ENCODE measurements at places on chromosomes 2 and 18. TPM values are rescaled to one million over a fixed set of nuclear protein-coding genes. Genes with fewer than 3 reads are reported as not detected.

Gene ABCB11
- not detected for total RNA-seq

Gene DYSF
- total RNA-seq = 7.3 TPM

Gene OTOS
- not detected for total RNA-seq

Gene TMEFF2
- total RNA-seq = not detected

- no peak for DNase-seq
- H3K36me3 ChIP-seq = no peaks in the 10 kb centered on the region
- H3K4me3 ChIP-seq = no peak overlapping the region
- no peak overlapping the region for H3K27ac ChIP-seq
- no peaks in the 10 kb centered on the region for H3K27me3 ChIP-seq
Measured at GRCh38 chr2:118495290-118495689, 352.2 kb downstream of the EN1 start.

DNA sequence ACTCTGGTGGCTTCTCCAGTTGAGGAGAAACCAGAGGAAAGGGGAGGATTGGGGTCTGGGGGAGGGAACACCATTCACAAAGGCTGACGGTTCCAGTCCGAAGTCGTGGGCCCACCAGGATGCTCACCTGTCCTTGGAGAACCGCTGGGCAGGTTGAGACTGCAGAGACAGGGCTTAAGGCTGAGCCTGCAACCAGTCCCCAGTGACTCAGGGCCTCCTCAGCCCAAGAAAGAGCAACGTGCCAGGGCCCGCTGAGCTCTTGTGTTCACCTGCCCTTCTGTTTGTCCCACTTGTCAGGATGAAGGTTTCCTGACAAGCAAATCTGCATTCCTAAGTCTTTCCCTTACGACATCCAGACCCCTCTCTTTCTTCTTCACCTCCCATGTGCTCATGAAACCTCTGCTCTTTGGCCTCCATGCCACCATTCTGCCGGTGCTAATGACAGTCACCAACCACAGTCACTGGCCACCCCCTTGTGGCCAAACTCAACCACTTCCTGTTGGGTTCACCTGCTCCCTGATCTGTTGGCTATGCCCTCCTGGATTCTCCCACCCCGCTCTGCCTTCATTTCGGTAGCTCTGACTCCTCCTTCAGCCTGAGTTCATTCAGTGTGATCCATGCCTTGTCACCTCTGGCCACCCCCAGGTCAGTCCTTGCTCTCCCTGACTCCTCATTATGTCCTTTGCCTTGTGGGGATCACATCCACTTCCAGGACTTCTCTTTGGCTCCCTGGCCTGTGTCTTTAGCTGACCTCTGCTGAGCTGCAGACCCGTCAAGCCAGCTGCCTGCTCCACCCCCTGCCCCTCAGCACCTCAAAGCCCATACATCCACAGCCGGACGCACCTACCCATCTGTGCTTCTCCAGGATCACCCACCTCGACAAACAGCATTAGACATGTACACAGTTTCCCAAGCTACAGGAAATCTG is 17.6 kb downstream of the EMX1 start:
- H3K4me1 ChIP-seq = peaks cover 16% of the 10 kb centered on the region
- H3K36me3 ChIP-seq = no peaks in the 10 kb centered on the region
- peaks cover 13% of the 10 kb centered on the region for H3K27me3 ChIP-seq
- DNase-seq = no peak
- H3K4me3 ChIP-seq = no peak overlapping the region

DNA sequence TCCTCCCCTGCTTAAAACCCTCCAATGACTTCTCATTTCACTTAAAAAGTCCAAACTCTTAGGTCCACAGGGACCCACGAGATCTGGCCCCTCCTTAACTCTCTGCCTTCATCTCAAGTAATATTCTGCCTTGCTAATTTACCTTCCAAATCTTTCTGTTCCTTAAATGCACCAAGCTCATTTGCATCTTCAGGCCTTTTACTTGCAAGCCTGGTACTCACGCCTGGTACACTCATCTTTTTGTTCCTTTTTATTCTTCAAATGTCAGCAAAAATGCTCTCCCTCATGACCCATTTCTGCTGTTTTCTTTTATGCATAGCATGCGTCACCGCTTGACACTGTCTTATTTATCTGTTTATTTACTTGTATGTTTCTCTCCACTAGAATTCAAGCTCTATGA is 2.7 kb upstream of the WIPF1 start:
- no peak overlapping the region for H3K4me3 ChIP-seq
- no peaks in the 10 kb centered on the region for H3K27me3 ChIP-seq
- H3K27ac ChIP-seq = peak overlapping the region; percentile 95
- no peak for DNase-seq
- H3K4me1 ChIP-seq = peaks cover 69% of the 10 kb centered on the region

DNA sequence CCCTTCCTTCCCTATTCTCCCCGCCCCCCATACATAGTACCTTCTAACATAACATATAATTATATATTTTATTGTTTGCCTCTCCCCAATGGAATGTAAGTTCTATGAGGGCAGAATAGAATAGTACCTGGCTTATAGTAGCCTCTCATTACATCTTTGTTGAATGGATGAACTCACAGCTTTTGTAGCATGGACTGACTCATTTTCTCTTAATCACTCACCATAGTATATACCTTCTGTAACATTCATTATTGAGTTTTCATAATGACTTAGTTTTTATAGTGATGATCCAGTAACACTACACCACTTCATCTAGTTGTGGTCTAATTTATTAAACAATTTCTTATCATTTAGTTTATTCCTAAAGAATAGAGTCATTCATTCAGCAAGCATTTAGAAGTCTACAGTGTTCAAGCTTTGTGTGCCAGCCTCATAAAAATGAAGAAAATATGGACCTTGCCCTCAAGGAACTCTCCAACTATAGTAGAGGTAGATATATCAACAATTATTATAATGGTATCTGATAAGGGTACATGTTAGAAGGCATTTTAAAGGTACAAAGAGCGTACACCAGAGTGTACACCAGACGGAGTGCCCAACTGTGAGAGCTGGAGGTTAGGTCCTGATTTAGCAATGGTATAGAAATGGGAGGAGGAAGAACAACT is 31.1 kb downstream of the NCOA1 start:
- no peaks in the 10 kb centered on the region for H3K27me3 ChIP-seq
- DNase-seq = no peak
- H3K36me3 ChIP-seq = peaks cover 10% of the 10 kb centered on the region
- peak overlapping the region; percentile 62 for H3K27ac ChIP-seq
- H3K4me3 ChIP-seq = no peak overlapping the region

DNA sequence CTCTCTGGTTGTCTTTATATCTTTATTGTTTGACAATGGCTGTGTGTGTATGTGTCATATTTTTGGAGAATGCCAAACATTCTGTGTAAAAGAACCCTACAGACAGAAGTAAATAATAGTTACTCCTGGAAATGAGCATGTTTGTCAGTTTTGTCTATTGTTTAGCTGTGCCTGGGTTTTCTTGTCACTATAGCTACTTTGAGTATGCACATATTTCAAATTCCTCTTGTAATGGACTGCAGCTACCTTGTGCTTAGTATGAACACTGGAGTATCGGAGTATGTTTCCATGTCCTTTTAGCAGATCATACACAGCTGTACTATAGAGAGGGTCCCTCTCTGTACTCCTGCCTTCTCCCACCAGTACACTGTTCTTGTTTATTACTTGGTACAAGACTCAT is 58.0 kb upstream of the DOCK10 start:
- H3K27ac ChIP-seq = no peak overlapping the region
- no peaks in the 10 kb centered on the region for H3K27me3 ChIP-seq
- no peaks in the 10 kb centered on the region for H3K36me3 ChIP-seq
- H3K4me1 ChIP-seq = no peaks in the 10 kb centered on the region
- no peak for DNase-seq

- no peak for DNase-seq
- H3K36me3 ChIP-seq = no peaks in the 10 kb centered on the region
- H3K27me3 ChIP-seq = no peaks in the 10 kb centered on the region
- no peak overlapping the region for H3K27ac ChIP-seq
Measured at GRCh38 chr2:215216806-215217205, 78.4 kb upstream of the ABCA12 start.

DNA sequence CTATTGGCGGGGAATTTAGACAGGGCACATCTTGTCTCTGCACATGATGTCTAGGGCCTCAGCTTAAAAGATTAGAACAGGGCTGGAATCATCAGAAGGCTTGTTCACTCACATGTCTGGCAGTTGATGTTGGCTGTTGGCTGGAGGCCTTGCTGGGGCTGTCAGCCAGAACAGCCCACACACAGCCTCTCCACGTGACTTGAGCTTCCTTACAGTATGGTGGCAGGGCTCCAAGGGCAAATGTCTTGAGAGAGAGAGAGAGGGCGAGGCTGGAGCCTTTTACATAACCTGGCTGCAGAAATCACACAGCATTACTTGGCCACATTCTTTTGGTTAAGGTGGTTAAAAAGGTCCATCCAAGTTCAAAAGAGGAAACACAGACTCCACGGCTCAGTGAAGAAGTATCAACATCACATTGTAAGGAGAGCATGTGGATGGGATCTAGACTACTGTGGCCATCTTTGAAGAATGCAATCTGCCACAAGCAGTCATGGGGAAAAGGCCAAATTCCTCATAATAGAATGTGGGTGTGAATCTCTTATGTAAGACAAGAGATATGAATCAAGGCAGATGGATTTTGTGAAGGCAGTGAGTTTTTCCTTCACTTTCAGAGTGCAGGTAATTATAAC is 30.4 kb downstream of the SRSF7 start:
- peaks cover 51% of the 10 kb centered on the region for H3K4me1 ChIP-seq
- no peak overlapping the region for H3K4me3 ChIP-seq
- DNase-seq = no peak
- peak overlapping the region; percentile 63 for H3K27ac ChIP-seq

DNA sequence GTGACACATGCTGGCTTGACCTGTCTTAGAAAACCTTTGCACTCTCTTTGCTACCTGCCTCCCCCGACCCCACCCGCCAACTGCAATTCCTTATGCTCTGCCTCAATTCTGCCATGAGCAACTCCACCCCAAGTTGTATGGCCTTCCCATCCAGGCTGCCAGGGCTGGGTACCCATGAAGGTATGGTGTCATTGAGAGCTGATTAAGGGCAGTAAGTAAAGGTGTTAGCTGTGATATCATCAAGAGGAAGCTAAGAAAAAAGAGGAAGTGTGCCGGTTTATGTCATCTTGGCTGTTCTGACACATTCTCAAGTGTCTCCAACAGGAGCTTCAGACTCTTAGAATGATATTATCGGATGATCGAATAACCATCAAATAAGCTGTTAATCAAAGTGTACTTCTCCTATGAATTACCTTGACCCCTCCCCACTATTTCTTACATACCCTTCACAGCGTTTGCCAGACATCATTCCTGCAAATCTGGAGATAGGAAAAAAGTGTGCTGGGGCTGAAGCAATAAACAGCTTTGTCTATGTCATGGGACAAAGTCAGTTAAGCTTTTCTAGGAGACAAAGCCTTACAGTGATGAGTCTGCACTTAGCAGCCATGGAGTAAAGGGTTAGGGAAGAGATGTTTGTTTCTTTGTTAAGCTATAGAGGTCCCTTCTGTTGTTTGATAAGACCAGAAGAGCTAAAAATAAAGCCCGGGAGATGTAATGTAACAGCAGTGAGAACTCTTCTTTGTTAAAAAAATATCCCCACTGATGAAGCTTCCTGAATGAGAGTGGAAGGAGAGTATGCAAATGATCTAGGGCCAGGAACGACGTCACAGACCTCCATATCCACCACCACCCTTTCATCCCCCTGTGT is 40.4 kb upstream of the SMAD2 start:
- H3K4me3 ChIP-seq = no peak overlapping the region
- H3K4me1 ChIP-seq = no peaks in the 10 kb centered on the region
- H3K27me3 ChIP-seq = peaks cover 25% of the 10 kb centered on the region
- no peak for DNase-seq
- no peak overlapping the region for H3K27ac ChIP-seq
- H3K36me3 ChIP-seq = no peaks in the 10 kb centered on the region

DNA sequence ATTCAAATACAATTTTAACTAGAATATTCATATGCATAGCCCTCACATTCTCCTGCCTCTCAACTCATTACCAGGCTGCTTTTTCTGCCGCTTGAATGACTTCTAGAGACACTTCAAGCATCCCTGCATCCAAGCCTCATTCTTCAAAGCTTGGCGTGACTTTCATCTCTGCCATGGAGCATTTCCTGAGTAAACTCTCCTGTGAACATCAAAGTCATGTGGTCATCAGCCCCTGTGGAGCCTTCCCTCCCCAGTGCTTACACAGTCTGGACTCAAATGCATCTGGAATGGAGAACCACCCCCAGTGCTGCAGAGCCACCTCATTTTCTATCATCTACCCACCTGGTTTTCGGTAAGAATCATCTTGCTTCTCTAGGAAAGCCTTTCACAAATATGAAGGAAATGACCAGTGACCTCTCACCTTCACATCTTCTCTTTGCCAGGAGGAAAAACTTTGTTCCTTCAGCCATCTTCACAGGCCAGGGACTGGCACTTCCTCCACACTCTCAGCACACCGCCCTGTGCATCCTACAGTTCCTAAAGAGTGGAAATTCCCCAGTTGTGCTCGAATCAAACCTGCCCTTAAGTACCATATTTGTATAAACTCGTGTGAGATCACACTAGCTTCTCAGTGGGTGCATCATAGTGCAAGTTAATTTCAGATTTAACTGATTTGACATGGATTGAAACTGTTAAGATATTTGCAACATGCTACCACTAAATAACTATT is 116.4 kb downstream of the COL6A3 start:
- no peak for DNase-seq
- no peaks in the 10 kb centered on the region for H3K4me1 ChIP-seq
- H3K36me3 ChIP-seq = no peaks in the 10 kb centered on the region
- H3K27ac ChIP-seq = no peak overlapping the region

DNA sequence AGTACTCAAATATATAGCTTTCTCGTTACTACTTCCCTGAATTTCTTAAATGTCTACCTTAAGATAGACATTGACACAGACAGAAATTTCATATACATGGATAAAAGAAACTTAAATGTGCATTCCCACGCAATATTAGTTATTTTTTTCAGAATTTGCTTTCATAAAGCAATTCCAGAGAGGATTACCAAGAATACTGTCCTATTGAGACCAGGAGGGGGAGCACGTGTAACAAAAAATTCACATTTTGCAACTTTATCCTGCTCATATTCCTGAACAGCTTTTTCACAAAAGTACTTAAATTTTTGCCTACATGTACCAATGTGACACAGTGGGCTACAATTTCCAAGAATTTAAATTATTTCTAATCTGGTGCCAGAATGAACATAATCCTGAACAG is 30.7 kb upstream of the ERCC3 start:
- no peak overlapping the region for H3K27ac ChIP-seq
- H3K36me3 ChIP-seq = peaks cover 34% of the 10 kb centered on the region
- no peaks in the 10 kb centered on the region for H3K27me3 ChIP-seq
- no peak for DNase-seq
- no peaks in the 10 kb centered on the region for H3K4me1 ChIP-seq

- H3K4me1 ChIP-seq = no peaks in the 10 kb centered on the region
- DNase-seq = no peak
- no peak overlapping the region for H3K4me3 ChIP-seq
Measured at GRCh38 chr2:59622599-59623308, 930.7 kb downstream of the BCL11A start.

- no peaks in the 10 kb centered on the region for H3K27me3 ChIP-seq
- DNase-seq = no peak
- no peak overlapping the region for H3K4me3 ChIP-seq
- H3K27ac ChIP-seq = no peak overlapping the region
- no peaks in the 10 kb centered on the region for H3K4me1 ChIP-seq
Measured at GRCh38 chr18:43751203-43751602, 473.9 kb upstream of the SYT4 start.
